ENCODE measurements at places on chromosomes 6 and 20. TPM values are rescaled to one million over a fixed set of nuclear protein-coding genes. Genes with fewer than 3 reads are reported as not detected.

DNA sequence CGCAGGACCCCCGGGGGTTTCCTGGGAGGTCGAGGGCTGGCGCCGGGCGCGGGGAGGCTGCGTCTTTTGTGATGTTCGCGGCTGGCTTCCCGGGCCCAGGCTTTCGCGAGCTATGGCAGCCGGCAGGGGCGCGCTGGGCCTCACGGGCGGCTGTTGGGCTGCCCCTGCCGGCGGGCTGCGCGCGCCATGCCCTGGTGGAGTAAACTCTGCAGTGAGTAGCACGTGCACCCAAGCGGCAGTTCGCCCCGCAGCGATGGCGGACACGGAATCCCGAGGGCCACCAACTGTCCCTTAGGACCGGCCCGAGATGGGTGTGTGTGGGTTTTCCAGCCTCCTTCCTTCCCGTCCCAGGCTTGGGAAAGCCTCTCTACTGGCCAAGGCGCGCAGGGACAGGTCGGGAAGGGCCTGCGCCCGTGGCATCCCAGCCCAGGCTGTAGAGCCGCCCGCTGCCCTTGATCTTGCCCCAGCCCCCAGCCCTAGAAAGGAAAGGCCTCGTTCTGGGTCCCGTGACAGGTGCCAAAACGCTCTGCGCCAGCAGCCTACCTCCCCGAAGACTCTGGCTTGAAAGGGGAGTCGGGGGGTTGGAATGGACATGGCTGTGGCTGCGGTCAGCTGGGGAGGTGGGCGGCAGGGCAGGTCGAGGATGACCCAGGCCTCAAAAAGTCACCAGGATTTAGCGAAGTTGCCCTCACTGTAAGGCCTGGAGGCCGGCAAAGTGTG lies 49.7 kb downstream of the ZBTB2 start:
- no peak overlapping the region for H3K4me3 ChIP-seq
- H3K27ac ChIP-seq: peak overlapping the region; percentile 16
- DNase-seq: no peak
- H3K4me1 ChIP-seq: peaks cover 17% of the 10 kb centered on the region
- no peaks in the 10 kb centered on the region for H3K27me3 ChIP-seq
- peaks cover 4% of the 10 kb centered on the region for H3K36me3 ChIP-seq

The VEGFA gene
- total RNA-seq: 112 TPM

DNA sequence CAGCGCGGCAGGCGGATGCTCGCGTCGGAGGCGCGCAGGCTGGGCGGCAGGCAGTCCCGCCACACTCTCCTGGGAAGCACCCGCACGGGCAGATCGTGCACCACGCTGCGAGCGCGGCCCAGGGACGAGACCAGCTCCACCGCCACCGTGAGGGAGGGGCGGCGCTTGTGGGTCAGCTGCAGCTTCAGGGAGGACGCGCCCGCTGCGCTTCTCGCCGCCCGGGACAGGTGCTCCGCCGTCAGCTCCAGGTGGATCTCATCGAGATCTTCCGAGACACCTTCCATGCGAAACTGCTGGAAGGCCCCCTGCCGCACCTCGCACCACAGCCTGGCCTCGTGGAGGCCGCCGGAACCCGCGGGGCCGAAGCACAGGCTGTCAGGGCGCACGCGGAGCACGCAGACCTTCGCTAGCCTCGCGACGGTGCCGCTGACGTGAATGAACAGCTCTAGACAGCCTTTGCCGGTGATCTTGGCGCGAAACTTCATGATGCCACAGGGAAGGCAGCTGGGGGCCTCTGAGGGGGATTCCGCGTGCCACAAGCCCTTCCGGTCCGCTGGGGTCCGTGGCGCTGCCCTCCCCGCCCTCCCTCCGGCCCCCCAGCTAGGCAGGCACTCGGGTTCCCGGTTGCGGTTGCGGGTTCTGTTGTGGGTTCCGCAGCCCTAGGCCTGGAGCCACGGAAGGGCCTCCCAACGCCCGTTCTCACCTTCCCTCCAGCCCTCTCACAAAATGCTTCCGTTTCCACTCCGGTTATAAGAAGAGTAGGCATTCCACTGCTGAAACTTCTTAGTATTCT lies at the start of gene HUS1B:
Gene HUS1B, minus strand, starts transcription at position 641 of the 793 bp plus-strand sequence. Its CDS starts 156 bp downstream, at position 485.
- DNase-seq: no peak
- H3K27ac ChIP-seq: no peak within 1 kb of the TSS
- H3K27me3 ChIP-seq: no peaks in the 10 kb centered on the region

DNA sequence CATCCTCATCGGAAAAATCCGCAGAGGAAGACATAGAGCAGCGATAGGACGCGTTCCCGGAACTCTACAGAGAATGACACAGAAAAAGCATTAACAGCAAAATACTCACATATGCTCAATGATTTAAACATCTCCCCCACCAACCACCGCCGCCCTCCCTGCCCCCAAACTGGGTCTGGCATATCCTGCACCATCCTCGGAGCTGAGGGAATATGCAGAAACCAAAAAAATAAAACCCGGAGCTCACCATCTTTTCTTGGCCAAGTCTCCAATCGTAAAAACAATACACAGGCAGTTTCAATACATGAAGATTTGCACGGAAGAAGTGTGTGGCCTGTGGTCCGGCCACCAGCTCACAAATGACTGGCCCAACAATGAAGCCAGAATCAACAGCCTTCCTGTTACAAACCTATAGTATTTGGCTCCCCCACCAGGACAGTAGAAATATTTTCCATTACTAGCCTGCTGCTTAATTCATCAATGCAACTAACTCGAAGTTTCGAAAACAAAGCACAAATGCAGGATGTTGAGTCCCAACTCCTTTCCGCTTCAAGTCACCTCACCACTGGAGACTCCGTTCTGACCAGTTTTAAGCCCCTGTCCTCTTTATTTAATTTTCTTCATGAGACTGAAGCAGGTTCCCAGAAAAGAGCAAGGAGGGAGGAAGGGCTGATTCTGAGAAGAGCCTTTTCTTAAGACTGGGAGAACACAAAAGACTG lies 103.2 kb upstream of the BEND6 start:
- H3K36me3 ChIP-seq: no peaks in the 10 kb centered on the region
- DNase-seq: no peak
- no peaks in the 10 kb centered on the region for H3K27me3 ChIP-seq
- no peak overlapping the region for H3K4me3 ChIP-seq
- H3K27ac ChIP-seq: peak overlapping the region; percentile 21

The LY6G6C gene
- 0.54 TPM for total RNA-seq

- H3K27ac ChIP-seq: no peak overlapping the region
- H3K27me3 ChIP-seq: no peaks in the 10 kb centered on the region
- H3K4me3 ChIP-seq: no peak overlapping the region
- DNase-seq: no peak
- H3K4me1 ChIP-seq: no peaks in the 10 kb centered on the region
Measured at GRCh38 chr6:128311944-128312570, 208.3 kb downstream of the PTPRK start.

The GPR63 gene
- total RNA-seq: 3.5 TPM

GRCh38 chr20:10781526-10781925 lies 107.7 kb upstream of the JAG1 start:
- no peak for DNase-seq
- no peaks in the 10 kb centered on the region for H3K27me3 ChIP-seq
- H3K27ac ChIP-seq: no peak overlapping the region
- H3K4me1 ChIP-seq: no peaks in the 10 kb centered on the region
- no peaks in the 10 kb centered on the region for H3K36me3 ChIP-seq

The MCHR2 gene
- not detected for total RNA-seq

The FAM217A gene
- total RNA-seq: not detected

DNA sequence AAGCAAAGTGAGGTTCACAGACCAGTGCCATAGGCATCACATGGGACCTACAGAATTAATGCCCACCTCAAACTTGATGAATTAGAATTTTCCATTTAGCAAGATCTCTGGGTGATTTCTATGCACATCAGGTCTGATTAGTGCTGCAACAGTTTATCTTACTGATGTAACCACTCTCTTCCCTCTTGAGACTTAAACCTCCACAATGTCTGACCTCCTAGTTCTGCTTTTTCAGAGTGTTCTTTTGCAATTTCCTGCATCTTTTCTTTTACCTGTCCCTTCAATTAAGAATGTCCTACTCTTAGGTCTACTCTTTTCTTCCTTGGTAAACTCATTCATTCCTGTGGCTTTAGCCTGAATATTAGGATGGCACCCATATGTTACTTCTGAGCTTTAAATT lies 615.3 kb downstream of the TFAP2A start:
- no peaks in the 10 kb centered on the region for H3K36me3 ChIP-seq
- no peak for DNase-seq
- no peak overlapping the region for H3K27ac ChIP-seq
- no peak overlapping the region for H3K4me3 ChIP-seq
- H3K27me3 ChIP-seq: no peaks in the 10 kb centered on the region
- no peaks in the 10 kb centered on the region for H3K4me1 ChIP-seq

The HLA-DOB gene
- 0.64 TPM for total RNA-seq

- no peaks in the 10 kb centered on the region for H3K27me3 ChIP-seq
- H3K4me1 ChIP-seq: peaks cover 10% of the 10 kb centered on the region
- DNase-seq: no peak
- H3K36me3 ChIP-seq: peaks cover 36% of the 10 kb centered on the region
- H3K27ac ChIP-seq: no peak overlapping the region
- H3K4me3 ChIP-seq: no peak overlapping the region
Measured at GRCh38 chr20:59035381-59035780, 3.2 kb upstream of the ATP5F1E start.

DNA sequence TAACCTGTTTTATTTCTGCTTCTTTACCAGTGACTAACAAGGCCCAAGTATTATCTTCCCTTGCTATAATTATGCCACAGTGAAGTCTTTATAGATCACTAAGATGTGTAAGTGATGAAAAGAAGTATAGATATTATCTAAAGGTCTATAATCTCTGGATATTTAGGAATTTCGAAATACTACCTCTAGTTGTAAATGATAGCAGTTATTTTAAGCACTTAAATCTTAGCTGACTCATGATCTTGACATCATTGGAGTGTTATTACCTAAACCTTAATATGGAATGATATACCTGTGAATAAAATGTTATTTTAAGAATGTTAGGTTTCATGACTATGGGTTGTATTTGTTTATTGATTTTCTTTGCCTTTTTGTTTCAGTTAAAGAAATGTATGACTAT lies 31.5 kb downstream of the CDC40 start:
- peaks cover 12% of the 10 kb centered on the region for H3K36me3 ChIP-seq
- no peaks in the 10 kb centered on the region for H3K4me1 ChIP-seq
- no peaks in the 10 kb centered on the region for H3K27me3 ChIP-seq
- H3K27ac ChIP-seq: no peak overlapping the region
- no peak overlapping the region for H3K4me3 ChIP-seq

The KCNS1 gene
- total RNA-seq: not detected

The FGD2 gene
- 0.10 TPM for total RNA-seq

The OR2H2 gene
- not detected for total RNA-seq

DNA sequence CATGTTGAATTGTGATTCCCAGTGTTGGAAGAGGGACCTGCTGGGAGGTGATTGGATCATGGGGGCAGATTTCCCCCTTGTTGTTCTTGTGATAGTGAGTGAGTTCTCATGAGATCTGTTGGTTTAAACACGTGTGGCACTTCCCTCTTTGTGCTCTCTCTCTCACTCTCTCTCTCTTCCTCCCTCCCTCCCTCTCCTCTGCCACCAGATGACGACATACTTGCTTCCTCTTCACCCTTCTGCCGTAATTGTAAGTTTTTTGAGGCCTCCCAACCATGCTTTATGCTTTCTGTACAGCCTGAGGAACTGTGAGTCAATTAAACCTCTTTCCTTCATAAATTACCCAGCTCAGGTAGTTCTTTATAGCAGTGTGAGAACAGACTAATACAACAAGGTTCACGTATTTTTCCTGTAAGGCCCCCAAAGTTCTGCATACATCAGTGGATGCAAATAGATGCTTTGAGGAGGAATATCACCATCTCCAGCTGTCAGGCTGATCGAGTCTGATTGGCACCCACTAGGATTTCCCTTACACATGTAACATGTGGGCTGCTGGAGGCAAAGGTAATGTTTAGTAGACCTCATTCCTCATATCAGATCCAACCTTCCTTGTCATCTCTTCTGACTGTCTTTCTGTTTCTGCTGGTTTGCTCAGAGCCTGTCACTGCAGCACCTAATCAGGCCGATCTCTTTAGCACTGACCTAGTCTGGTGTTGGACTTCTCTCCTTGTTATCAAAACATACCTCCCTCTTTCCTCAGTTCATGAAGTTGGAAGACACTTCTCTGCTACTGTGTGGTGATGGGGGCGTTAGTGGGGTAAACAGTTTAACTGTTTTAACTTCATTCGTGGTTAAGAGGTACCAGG lies 54.3 kb upstream of the BACH2 start:
- H3K4me1 ChIP-seq: no peaks in the 10 kb centered on the region
- no peak overlapping the region for H3K27ac ChIP-seq
- no peak for DNase-seq

DNA sequence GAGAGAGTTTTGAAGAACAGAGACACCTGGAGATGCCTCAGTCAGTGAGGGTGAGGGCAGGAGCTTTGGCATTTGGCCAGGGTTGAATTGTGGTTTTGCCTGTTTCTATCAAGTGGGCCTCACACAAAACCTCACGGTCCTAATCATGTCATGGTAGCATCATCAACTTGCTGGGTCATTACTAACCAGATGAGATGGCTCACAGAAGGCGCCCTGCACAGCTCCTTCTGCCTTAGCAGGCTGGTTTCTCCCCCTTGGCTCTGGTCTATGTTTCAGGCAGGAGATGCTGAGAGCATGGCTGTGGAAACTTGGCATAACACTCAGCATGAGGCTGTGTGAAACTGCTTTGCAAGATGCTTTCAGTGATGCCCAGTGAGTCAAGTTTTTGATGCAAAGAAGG lies 99.3 kb downstream of the LRRC1 start:
- no peak for DNase-seq
- no peaks in the 10 kb centered on the region for H3K36me3 ChIP-seq
- no peak overlapping the region for H3K27ac ChIP-seq
- no peaks in the 10 kb centered on the region for H3K27me3 ChIP-seq
- peaks cover 21% of the 10 kb centered on the region for H3K4me1 ChIP-seq

Measured in HCT116 (cell line).